Posterior cingulate gyrus (tissue), 11 donors: ENCODE measurements at places on chromosomes 5 and 9.

GRCh38 chr5:32833127-32833526, 122.0 kb downstream of the NPR3 start:
- DNase-seq: no peak

- no peak for DNase-seq
These were observed 36.3 kb upstream of the UBTD2 start for GRCh38 chr5:172319708-172320441.

DNA sequence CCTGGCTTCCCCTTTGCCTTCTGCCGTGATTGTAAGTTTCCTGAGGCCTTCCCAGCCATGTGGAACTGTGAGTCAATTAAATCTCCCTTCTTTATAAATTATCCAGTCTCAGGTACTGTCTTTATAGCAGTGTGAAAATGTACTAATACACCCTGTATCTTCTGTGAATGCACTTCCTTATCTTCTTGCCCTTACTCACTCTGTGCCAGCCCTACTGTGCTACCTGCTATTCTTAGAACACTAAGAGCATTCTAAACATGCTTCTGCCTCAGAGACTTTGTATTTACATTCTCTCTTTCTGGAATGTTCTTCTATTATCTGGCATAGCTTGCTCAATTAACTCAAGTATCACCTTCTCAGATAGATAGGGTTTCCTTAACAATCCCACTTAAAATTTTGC, 164.4 kb upstream of the EDIL3 start:
- DNase-seq: no peak

GRCh38 chr9:1536522-1537170, 478.5 kb upstream of the SMARCA2 start:
- no peak for DNase-seq

DNA sequence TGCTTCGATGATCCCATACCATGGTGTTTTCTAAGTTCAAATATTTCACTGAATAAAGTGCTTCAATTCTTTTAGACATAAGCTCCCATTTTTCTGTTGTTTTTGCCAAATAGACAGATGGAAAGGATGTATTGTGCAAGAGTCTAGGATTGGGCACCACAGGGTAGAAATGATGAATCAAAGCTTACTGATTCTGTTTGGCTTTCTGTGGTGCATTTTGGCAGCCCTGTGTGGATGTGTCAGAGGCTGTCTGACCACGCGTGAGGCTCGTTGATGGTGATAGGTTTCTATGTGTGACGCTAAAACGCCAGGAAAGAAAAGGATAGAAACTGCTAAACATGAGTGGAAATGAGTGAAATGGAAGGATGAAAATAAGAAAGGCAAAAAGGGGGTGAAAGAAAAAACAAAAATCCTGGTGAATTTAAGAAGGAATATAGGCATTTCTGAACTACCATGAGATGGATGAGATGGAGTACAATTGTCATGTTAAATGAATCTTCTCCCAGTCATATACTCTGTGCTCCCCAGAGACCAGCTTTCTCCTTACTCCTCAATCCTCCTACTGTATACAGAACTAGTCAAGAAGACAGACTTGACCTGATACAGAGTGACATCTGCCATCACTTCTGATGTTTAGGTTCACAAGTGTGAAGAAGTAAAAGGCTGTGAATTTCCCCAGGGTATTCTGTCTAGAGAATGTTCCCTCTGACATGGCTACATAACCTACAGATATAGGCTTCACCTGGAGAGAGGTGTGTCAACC, 54.4 kb downstream of the ANKH start:
- no peak for DNase-seq

- no peak for DNase-seq
These were observed 32.0 kb downstream of the SEMA5A start for GRCh38 chr5:9513827-9514226.

DNA sequence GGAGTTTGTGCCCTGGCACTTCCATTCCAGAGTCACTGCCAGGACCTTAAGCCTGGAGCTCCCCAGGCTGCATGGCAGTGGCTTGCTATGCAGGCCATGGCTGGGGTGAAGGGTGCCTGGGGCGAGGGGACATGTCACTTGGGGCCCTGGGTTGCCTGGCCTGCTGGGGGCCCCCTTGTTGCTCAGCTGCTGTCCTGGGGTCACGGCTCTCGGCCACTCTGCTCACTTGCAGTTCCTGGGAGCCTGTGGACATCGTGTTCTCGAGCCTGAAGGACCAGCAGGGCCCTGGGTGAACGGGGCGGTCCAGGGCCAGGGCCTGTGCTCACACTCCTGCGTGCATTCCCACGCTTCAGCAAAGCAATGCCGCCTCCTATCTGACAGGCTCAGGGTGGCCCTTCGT, 14.5 kb upstream of the SLC2A6 start:
- DNase-seq: no peak

DNA sequence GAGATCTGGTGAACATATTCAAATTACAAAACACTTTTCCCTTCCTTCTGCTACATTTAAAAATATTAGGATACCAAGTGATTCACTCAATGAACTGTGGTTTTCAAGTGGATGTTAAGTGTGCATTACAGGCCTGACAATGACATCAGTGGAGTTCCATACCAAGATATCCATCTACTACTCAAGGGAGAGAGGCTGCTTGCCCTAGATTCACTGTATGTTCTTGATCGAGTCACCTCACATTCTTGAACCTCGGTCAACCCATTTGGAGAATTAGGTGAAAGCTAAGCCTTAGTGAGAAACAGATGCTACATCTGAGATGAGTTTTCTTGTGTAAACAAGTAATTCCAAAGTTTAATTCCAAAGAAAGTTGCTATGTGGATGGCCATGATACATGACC, 142.2 kb downstream of the FGF10 start:
- no peak for DNase-seq
